ENCODE measurements at places on chromosomes 11 and 22.

DNA sequence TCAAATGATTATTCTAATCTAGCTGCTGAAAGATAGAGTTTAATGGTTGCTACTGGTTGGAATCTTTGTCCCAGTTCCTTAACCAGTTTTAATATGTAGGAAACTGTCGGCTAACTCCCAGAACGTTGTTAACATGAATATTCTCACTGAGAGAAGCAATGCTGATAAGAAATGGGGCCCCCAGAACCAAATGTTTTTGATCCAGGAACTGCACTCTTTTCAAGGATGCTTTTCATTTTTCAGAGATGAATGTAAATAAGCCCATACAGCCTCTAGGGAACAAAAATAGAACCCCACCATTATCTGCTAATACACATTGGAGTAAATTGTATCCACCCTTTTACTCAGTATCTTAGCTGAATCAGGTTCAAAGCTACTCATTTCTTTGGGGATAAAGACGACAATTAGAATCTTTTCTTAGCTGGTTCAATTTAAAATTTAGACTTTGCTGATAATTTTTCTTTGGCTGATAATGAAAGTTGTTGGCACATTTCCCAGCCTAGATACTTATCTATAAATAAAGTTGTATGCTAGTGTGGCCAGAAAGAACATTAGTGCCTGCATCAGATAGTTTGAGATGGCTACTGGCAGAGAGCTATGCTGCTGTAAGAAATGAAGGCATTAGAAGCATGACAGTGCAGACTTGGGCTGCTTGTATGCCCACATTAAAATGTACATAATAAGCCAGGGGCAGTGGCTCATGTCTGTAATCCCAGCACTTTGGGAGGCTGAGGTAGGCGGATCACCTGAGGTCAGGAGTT, 323.3 kb upstream of the PDGFD start:
- no peak for DNase-seq

DNA sequence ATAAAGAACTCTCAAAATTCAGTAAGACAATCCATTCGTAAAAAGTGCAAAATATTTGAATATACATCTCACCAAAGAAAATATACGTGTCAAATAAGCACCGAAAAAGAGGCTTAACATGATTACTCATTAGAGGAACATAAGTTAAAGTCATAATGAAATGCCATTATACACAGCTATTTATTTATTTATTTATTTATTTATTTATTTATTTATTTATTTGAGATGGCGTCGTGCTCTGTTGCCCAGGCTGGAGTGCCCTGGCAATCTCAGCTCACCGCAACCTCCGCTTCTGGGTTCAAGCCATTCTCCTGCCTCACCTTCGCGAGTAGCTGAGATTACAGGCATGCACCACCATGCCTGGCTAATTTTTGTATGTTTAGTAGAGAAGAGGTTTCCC, 203.6 kb upstream of the UBASH3B start:
- DNase-seq, result no peak

DNA sequence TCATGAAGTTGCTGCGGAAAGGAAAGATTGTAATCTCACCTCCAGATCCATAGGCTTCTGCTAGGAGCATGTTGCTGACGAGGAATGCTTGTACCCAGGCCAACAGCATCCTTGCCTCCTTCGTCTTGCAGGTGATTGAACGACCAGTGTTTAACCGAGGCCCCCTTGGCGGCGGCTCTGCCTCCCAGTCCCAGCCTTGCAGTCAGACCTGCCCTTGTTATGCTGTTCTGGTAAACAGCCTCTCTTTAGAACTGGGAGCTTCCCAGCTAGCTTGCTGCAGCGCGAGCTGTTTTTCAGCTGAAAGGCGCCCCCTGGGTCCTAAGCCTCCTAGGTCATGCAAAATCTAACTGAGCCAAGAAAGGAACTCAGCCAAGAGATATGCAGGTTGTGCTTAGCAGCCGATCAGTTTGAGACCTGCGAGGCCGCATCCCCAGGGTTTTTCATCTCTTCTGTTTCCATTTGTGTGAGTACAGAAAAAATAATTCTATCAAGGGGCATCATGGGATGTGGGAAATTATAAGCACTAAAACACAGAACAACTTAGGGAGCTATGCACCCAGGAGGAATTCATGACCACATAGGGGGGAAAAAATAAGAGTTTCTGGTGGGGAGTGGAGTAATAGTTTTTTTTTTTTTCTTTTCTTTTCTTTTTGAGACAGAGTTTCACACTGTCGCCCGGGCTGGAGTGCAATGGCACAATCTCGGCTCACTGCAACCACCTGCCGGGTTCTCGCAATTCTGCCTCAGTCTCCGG, at the start of gene PIK3IP1:
PIK3IP1 (minus strand) TSS at position 253 of the 754 bp plus-strand sequence; CDS start at position 109, 144 bp downstream.
- DNase-seq, result peak; percentile 69

GRCh38 chr11:93936460-93936859, 84.7 kb upstream of the HEPHL1 start:
- peak; percentile 43 for DNase-seq

DNA sequence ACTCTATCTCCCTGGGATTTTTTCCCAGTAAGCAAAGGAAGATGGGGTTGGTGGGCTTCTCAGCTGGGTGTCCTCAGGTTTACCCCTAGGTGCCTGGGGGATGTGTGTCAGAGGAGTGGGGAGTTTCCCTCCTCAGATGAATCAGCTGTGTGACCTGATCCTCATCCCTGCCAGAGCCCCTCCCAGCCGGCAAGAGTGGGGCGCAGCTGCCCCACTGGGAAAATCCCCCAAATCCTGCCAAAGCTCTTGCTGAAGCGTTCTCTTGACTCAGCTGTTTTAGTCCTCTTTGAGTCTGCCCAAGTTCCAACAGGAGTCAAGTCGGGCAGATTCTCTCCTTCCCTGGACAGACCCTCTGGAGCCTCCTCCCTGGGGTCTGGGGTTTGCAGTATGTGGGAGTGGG, 6.0 kb downstream of the C11orf68 start:
- no peak for DNase-seq

GRCh38 chr11:111355101-111355500, 24.0 kb downstream of the POU2AF1 start:
- no peak for DNase-seq

- no peak for DNase-seq
Measured at GRCh38 chr11:128695539-128696221, 1.8 kb downstream of the FLI1 start.

GRCh38 chr11:130340671-130341319, 26.1 kb upstream of the ZBTB44 start:
- DNase-seq, result no peak

DNA sequence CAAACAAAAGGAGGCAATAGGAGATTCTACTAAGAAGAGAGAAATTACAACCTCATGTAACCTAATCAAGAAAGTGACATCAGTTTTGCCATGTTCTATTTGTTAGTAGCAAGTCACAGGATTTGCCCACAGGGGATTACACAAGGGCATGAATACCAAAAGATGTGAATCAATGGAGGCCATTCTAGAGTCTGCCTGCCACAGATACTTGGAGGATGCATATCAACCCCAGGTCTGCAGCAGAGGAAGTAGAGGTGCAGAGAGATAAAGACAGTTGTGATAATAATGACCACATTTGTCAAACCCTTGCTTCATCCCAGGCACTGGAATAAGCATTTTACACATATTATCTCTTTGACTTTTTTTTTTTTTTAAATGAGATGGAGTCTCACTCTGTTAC, 2.4 kb upstream of the ASCC2 start:
- DNase-seq, result no peak

- DNase-seq, result no peak
Measured at GRCh38 chr22:17998913-17999312, 25.4 kb downstream of the MICAL3 start.

DNA sequence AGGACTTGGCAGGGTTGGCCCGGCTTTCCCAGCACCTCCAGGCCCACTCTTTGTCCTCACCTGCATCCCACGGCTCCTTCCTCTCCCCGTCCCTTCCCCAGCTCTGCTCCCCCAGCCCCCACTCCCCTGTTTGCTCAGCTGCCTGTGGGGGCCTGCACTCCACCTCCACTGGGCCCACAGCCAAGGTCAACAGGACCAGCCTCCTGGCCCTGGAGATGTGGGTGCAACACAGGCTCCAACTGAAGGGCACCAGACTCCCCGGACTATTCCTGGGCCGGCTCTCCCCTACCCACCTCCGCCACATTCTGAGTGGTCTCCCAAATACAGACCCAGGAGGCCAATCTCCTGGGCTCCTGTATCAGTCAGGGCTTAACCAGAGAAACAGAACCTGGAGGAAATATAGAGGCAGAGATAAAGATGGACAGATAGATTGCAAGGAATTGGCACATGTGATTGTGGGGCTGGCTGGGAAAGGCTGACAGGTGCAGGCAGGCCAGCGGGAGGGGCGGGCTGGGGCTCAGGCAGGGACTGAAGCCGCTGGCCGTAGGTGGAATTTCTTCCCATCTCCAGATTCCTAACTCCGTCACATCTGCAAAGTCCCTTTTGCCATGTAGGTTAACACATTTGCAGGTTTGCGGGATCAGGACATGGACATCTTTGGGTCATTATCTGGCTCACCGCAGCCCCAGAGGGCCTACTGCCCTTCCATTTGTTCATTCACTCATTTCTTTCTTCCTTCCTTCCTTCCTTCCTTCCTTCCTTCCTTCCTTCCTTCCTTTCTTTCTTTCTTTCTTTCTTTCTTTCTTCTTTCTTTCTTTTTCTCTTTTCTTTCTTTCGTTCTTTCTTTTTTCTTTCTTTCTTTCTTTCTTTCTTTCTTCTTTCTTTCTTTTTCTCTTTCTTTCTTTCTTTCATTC, 45.8 kb upstream of the MYH9 start:
- DNase-seq, result peak; percentile 93

GRCh38 chr11:23772081-23772480, 724.8 kb upstream of the LUZP2 start:
- no peak for DNase-seq

DNA sequence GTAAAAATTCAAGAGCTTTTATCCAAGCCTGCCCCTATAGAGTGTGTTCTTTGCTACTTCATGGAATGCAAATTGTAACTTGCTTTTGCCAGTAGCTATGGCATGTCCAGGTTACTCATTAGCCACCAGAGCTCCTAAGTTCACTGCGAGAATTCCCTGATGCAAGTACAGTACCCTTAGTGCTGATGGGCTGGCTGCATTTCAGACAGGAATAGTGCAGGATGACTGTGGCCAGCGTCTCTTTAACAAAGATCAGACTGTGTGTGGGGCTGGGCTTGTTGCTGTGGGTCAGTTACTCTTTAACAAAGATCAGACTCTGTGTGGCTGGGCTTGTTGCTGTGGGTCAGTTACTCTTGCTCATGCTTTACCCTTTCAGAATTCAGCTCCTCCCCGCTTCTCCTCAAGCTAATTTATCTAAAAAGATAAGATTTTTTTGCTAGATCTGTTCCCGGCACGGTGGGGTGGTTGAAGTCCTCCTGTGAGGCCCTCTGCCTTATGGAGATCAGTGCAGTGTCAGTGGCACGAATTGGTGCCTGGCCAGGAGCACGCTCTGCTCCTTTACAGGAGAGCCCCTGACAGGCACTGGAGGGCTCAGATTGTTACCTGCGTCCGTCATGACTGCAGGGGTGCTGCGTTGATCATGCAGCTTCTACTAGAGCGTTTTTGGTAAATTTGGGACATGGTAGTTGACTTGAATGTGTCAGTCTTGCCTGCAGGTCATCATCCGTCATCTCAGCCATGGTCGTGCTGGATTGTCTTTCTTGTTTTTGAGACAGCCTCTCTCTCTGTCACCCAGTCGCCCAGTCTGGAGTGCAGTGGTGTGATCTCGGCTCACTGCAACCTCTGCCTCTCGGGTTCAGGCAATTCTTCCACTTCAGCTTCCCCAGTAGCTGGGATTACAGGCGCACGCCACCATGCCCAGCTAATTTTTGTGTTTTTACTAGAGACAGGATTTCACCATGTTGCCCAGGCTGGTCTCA, 27.0 kb downstream of the AP2A2 start:
- no peak for DNase-seq

- DNase-seq, result no peak
Measured at GRCh38 chr11:130979386-130979972, 63.2 kb upstream of the SNX19 start.

- DNase-seq, result no peak
Measured at GRCh38 chr11:44032299-44033085, 15.3 kb upstream of the ACCSL start.

- DNase-seq, result no peak
Measured at GRCh38 chr22:33920197-33920540, at the start of gene LARGE1. LARGE1 (minus strand) TSS chr22:33920476.

GRCh38 chr22:45208993-45209838, 31.5 kb downstream of the KIAA0930 start:
- DNase-seq, result no peak

DNA sequence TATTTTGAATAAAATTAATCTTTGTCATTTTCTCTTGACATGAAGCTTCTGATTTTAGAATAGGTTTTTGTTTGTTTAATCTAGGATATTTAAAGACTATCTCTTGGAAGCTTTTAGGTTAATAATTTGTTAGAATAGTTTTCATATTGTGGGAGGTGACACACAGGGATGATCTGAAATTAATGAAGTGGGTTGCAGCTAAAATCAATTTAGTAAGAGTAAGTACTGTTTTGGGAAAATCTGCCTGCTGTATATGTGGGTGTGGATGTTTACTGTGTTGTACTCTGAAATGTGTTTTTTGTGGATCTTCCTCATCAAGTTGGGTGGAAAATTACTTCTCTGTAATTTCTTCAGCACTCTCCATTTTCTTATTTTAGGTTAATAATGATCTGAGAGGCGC, 67.3 kb downstream of the BID start:
- DNase-seq, result no peak

DNA sequence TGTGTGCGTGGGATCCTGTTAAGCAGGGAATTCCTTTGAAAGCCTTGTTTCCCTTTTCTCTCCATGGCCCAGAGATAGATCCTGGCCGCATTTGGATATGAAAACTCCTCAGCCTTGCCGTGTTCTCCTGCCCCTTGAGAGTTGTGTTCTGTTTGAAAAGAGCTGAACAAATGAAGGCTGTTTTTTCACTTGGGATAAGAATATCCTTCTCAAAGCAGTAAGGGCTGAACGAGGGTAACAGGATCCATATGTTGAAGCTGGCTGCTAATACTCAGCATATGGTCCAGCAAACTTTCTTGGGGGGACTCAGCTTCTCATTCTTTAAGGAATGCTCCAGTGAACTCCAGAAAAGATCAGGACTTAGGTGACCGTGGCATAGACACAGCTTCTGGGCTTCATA, 114.5 kb upstream of the TTC12 start:
- DNase-seq, result no peak

DNA sequence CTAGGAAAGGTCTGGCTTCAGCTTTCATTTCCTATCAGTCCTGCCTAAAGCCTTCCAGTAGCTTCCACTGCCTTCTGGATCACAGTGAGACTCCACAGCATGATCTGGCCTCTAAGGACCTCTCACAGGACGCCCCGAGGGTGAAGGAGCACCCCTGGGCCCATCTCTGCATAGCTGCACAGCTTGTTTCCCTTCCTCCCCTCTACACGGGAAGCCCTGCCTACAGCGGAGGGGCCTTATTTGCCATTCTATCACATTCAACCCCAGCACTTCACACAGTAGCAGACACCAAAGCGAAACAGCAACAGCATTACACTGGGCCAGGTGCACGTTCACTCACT, 162.3 kb upstream of the GRK3 start:
- no peak for DNase-seq

GRCh38 chr11:75894036-75894585, 79.1 kb downstream of the UVRAG start:
- no peak for DNase-seq

GRCh38 chr11:66686100-66686785, 8.6 kb upstream of the RBM4B start:
- DNase-seq, result no peak

- DNase-seq, result no peak
Measured at GRCh38 chr11:112524798-112525197, 264.1 kb upstream of the PLET1 start.
